ENCODE measurements at places on chromosomes 16 and 17.

GRCh38 chr17:11138023-11138422 lies 103.0 kb upstream of the SHISA6 start:
- DNase-seq = no peak

- DNase-seq = no peak
Observed at GRCh38 chr16:2728034-2728433, 8.0 kb upstream of the PRSS27 start.

DNA sequence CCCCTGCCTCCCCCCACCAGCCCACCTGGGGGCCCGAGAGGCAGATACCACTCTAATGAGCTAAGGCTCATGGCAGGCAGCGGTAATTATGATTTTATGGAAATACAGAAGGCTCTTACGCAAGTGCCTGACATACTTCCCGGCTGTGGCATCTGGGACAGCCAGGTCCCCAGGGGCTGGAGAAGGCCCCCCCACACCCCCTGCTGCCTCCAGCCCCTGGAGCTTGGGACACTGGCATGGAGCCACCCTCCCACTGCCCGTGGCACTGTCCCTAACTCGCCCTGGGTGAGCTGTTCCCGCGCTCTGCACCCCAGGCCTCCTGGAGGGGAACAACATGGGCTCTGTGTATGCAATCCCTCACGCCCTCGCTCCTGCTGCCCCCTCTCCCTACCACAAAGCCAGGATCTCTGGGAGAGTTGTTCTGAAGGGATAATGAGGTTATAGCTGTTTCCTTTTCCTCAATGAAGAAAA lies 5.4 kb upstream of the STAC2 start:
- no peak for DNase-seq

GRCh38 chr17:333626-334396 lies 18.8 kb downstream of the RPH3AL start:
- no peak for DNase-seq

DNA sequence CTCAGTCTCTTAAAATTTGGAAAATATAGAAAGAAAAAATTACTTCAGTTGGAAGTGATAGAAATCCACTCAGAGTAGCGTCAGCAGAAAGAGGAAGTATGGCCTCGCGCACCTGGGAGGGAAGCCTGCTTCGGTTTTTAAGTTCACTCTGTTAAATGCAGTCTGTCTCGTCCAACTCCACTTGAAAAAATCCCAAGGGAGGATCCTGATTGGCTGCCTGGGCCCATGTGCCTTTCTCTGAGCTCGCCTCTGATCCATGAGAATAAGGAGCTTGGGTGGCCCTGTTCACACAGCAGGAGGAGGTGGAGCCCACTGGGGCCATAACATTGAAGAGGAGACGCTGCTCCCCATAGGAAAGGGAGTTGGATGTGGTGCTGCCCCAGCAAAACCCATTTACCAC lies 40.7 kb downstream of the DNAJA2 start:
- DNase-seq = no peak

All from activated T-cell treated with anti-CD3 and anti-CD28 coated beads for 48 hours (primary cell).